Kidney epithelial cell (primary cell): ENCODE measurements at places on chromosomes 13 and 19. TPM values are rescaled to one million over a fixed set of nuclear protein-coding genes. Genes with fewer than 3 reads are reported as not detected.

DNA sequence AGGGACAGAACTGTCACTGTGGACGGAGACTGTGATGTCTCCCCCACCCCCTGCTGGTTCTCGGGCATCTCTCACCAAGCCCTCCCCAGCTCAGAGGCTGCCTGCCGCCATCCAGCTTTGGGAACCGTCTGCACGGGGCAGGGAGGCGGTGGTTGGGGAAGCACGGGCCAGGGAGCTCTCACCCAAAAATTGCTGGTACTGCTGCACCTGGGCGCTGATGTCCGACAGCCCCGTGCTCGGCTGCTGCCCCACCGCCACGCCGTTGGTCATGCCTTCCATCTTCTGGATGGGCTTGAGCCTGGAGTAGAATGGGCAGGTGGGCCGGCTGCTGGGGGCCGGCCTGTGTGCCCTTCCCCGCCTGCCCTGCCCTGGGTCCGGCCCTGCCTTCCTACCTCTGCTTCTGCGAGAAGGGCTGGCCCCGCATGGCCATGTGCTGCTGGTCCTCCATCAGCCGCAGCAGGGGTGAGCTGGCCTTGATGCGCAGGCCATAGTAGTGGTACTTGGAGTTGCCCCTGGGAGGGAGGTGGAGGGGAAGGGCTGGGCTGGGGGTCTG is 16.1 kb downstream of the DCAF15 start:
- DNase-seq = no peak

DNA sequence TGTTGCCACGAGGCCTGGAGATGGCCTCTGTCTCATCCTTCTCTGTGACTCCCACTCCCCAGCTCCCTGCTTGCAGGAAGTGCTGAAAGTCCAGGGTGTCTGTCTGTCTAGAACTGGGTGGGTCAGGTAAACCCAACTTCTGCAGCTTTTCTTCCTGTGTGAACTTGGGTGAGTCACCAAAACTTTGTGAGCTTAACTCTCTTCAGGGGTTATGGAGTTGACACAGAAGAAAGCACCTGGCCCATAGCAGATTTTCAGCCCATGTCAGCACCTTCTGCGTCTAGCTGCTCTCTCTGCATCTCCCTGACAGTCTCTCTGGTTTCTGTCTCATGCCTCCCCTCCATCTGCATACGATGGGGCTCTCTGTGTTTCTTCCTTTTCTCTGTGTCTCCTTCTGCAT is 4.2 kb upstream of the CACNG7 start:
- DNase-seq = no peak

Gene KLK10
- total RNA-seq = 6.7 and 9.0 TPM in 2 replicates

DNA sequence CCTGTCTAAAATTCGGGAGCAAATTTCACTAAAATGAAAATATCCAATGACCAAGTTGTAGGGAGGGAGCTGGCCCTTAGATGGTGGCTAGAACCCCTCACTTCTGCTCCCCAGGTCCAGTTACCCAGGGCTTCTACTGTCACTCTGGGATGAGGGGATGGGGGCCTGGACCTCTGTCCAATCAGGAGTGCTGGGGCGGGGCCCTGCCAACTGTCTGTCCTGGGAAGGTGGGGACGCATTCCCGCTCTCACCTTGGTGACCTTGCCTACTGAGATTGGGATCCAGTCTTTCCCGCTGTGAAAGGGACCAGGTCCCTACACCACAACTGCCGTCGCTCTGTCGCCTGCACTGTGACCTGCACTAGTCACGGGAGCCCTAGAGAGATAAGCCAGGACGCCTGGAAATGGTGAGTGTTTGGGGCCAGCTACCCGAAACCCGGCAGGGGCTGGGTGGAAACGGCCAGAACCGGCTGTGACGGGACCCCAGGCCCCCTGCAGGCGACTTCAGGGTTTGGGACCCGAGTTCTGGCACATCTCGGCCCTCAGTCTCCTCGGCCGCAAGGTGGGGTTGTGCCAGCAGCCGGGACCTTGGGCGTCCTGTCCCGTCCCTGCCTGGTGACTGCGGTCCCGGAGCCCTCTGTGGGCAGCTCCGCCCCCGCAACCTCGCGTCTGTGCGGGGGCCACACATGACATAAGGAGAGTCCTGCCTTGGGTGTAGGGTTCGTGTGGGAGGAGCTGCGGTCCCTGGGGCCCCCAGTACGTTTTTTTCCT is 22.8 kb downstream of the ZNF20 start:
- no peak for DNase-seq

DNA sequence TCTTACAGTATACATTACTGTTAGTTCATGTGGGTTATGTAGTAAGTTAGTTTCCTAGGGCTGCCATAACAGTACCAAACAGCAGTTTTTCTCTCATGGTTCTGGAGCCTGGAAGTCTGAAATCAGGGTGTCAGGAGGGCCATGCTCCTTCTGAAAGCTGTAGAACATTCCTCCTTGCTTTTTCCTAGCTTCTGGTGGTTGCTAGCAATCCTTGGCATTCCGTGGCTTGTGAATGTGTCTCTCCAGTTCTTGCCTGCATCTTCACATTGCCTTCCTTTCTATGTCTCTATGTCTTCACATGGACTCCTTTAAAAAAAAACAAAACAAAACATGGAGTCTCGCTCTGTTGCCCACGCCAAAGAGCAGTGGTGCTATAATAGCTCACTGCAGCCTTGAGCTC is 95.4 kb downstream of the WDFY2 start:
- no peak for DNase-seq
